Activated naive CD4-positive, alpha-beta T cell treated with anti-CD3 and anti-CD28 coated beads for 36 hours (primary cell): ENCODE measurements at places on chromosomes 12 and 14.

DNA sequence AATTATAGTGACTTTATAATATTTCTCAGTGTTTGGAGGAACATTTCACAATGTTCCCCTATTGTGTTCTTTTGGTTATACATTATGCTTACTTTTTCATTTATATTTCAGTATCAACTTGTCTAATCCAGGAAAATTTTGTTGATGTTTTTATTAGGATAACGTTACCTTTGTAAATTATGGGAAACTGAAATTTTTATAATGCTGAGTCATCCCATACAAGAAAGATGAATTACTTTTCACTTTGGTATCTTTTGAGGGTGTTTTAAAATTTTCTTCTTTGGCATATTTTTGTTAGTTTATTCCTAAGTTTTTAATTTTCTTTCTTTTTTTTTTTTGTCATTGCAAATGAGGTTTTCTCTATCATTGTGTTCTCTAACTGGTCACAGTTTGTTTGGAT lies 542.7 kb downstream of the SLC16A7 start:
- DNase-seq, result no peak

DNA sequence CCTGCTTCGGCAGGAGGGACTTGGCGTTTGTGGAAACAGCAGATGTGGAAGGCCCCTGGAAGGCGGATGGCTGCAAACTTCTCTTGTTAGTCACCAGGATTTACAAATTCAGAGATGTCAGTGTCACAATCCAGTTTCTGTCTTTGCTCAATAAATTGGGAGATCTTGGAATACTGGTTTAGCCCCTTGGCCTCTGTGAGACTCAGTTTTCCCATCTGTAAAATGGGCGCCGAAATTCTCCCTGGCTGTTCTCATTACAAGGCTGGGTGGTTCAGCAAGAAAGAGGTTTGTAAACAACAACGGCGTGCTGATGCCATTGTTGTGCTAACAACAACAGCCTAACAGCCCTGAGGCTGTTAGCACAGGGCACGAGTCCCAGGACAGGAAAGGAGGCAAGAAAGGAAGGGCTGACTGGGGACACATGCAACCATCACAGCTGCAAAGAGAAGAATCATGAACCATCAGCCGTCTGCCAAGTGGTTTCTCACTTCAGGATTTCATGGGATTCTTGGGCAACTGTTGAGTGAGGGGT lies 127.5 kb downstream of the AACS start:
- DNase-seq, result no peak

GRCh38 chr14:91329486-91330014 lies 85.0 kb upstream of the GPR68 start:
- no peak for DNase-seq

DNA sequence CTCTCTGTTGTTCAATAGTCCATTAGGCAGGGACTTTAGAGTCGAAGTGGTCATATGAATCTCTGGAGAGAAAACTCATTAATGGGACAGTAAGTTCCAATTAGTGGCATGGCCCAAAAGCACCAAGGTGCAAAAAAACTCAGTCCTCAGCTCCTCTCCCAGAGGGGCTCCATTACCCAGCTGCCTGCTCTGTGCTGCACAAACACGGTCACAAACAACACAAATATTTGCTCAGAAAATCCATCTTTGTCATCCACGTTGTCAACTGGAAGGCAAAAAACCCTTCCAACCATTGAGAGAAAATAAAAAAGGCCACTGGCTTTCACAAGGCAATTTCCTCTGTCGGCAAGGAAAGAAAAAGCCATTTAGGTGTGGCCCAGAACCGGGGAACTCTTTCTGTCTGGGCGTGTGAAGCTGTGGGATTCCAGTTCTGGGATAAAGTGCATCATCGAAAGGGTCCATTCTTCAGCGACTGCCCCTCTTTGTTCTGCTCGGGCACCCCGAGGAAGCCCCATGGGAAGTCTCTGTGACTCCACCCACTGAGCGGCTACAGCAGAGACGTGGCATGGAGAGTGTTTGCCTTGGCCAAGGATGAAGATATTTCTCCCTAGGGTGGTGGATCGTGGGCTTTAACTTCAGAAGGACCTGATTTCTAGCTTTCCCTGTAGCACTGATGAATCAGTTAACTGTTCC lies 137.6 kb downstream of the VRK1 start:
- no peak for DNase-seq

DNA sequence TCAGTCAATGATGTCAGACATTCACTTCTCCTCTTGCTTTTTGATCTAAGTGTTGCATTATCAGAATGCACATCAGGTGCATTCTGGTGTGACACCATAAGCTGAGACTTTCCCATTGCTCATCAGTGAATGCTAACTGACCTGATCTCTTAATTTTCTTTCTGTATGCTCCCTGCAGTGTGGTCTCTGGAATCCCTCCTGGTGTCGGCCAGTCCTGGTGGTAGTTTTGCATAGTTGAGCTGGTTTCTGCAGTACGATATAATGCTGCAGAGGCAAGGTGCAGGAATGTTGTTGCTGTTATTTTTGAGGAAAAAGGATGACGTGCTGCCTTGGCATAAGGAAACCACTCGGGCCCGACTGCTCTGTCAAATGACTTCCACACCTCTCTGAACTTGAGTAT lies 11.0 kb upstream of the SRP54 start:
- DNase-seq, result no peak

- no peak for DNase-seq
Measured at GRCh38 chr14:41498959-41499358, 107.7 kb upstream of the LRFN5 start.

DNA sequence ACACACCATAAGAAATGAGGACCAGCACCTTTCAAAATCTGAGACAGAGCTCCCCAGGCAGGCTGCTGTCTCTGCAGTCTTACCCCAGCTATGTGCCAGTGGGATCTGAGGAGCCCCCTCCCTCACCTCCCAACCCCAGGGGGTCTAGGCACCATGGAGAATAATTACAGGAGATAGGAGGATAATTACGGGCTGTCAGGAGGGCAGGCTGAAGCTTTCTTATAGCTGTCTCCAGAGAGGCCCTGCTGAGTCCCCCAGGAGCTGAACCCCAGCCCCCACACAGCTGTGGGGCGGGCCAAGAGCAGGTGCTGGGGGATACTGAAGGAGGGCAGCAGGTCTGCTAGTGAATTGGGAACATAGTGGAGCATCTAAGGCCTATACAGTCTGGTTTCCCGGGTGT lies 6.8 kb downstream of the CPNE6 start:
- DNase-seq, result no peak

- no peak for DNase-seq
Measured at GRCh38 chr14:32430326-32430725, 101.2 kb downstream of the AKAP6 start.

DNA sequence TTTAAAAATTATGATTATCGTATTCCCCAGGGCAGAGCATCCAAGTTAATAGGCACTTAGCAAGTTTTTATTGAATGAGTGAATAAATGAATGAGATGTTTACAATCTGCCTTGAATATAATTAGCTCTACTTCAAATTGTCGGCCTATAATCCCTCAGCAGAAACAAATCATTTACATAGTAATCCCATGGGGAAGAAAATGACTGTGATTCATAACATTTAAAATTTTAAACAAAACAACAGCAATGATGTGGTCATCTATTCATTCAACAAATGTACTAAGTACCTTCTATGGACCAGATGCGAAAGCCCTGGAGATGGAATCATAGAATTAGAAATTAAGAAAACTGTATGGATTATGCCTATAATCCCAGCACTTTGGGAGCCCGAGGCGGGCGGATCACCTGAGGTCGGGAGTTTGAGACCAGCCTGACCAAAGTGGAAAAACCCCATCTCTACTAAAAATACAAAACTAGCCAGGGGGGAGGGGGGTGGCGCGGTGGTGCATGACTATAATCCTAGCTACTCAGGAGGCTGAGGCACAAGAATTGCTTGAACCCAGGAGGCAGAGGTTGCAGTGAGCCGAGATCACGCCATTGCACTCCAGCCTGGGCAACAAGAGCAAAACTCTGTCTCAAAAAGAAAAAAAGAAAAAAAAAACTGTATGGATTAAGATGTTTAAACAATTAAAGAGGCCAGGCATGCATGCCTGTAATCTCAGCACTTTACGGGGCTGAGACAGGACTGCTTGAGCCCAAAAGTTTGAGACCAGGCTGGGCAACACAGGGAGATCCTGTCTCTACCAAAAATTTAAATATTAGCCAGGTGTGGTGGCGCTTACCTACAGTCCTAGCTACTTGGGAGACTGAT lies 17.7 kb upstream of the MDM2 start:
- no peak for DNase-seq

DNA sequence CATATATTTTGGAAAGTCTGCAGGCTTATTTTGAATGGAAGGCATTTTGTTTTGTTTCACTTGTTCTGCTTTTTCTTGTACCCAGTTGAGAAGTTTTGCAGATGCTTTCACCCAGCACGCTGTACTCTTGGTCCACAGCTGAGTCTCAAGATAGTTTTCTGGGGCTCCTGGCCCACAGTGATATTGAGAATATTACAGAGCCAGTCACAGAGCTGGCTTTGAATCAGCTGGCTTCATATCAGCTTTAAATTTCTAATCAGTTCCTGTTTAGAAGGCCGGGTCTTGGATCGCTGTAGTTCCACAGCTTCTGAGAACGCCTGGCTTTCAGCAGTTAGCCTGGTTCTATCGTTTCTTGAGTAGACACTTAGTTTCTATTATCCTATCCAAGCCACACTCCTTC lies 32.5 kb upstream of the PARP11 start:
- DNase-seq, result peak; percentile 27
